ENCODE measurements at places on chromosomes 2 and 18. TPM values are rescaled to one million over a fixed set of nuclear protein-coding genes. Genes with fewer than 3 reads are reported as not detected.

The IL1A gene
- total RNA-seq, result not detected

The KCNJ13 gene
- total RNA-seq, result not detected

The GLI2 gene
- total RNA-seq, result 37.0 TPM

The RBM44 gene
- 0.50 TPM for total RNA-seq

The PLGLB1 gene
- 1.8 TPM for total RNA-seq

The FNDC4 gene
- 17.4 TPM for total RNA-seq

The CENPO gene
- 17.8 TPM for total RNA-seq

The PPP1CB gene
- 440 TPM for total RNA-seq

The ST8SIA5 gene
- total RNA-seq, result 0.36 TPM

The CTLA4 gene
- total RNA-seq, result not detected

The CHPF gene
- 276 TPM for total RNA-seq

The C1QL2 gene
- total RNA-seq, result not detected

The GALNT3 gene
- 4.2 TPM for total RNA-seq

The AOX1 gene
- total RNA-seq, result 2.0 TPM

The RPRM gene
- not detected for total RNA-seq

The MGAT4A gene
- total RNA-seq, result 2.1 TPM

The KRTCAP3 gene
- total RNA-seq, result 1.4 TPM

The CPO gene
- not detected for total RNA-seq

The GALR1 gene
- not detected for total RNA-seq

The CNNM4 gene
- total RNA-seq, result 8.3 TPM

The EFR3B gene
- 2.4 TPM for total RNA-seq

The CLHC1 gene
- 19.7 TPM for total RNA-seq

The LANCL1 gene
- total RNA-seq, result 52.4 TPM

The HOXD3 gene
- total RNA-seq, result not detected

The IL1F10 gene
- total RNA-seq, result not detected

The EFHD1 gene
- 178 TPM for total RNA-seq

The RASGRP3 gene
- total RNA-seq, result 3.0 TPM

The NT5C1B gene
- not detected for total RNA-seq

The TTN gene
- not detected for total RNA-seq

The DSG1 gene
- total RNA-seq, result not detected

The MBOAT2 gene
- 34.4 TPM for total RNA-seq

The MAL gene
- total RNA-seq, result not detected

The SULT1C2 gene
- total RNA-seq, result 0.28 TPM

The CYTIP gene
- total RNA-seq, result 0.27 TPM

The GPR17 gene
- not detected for total RNA-seq

The RESP18 gene
- total RNA-seq, result not detected

The PTCD3 gene
- 48.6 TPM for total RNA-seq
